CD4-positive, alpha-beta T cell treated with Interleukin-6 for 4 hours (primary cell): ENCODE measurements at places on chromosomes 12 and 14.
A peak's percentile ranks its signal among the peaks of the same experiment; 100 is the strongest.

DNA sequence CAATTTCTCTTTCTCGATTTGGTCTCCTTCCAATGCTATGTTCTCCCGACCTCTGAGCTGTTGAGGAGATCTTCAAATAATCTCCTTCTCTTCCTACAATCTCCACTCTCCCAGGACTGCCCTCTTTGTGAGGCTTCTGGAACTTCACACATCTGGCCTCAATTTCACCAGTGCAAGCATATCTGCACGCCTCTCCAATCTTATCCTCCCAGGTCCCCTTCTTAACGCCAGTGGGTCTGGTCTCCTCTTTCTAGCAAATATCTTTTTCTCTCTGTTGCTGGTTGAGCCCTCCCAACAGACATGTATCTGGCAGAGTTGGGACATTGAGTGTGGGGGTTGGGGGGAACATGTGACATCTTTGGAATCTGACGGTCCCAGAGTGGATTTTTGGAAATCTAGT lies 17.9 kb downstream of the RTL1 start:
- no peak for DNase-seq

GRCh38 chr12:12334367-12335040 lies 15.5 kb downstream of the MANSC1 start:
- DNase-seq = peak; percentile 72

DNA sequence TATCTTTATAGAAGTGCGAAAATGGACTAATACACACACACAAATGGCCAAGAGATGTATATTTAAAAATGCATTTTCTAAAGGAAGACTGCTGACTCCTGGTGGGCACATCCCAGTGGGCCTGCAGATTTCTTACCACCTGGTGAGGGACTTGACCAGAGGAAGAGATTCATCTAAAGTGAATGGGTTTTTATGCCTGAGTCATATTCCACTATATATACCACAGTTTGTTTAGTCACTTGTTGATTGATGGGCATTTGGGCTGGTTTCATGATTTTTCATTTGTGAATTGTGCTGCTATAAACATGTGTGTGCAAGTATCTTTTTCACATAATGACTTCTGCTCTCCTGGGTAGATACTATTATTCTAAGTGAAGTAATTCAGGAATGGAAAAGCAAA lies 277.3 kb downstream of the SLC16A7 start:
- no peak for DNase-seq

DNA sequence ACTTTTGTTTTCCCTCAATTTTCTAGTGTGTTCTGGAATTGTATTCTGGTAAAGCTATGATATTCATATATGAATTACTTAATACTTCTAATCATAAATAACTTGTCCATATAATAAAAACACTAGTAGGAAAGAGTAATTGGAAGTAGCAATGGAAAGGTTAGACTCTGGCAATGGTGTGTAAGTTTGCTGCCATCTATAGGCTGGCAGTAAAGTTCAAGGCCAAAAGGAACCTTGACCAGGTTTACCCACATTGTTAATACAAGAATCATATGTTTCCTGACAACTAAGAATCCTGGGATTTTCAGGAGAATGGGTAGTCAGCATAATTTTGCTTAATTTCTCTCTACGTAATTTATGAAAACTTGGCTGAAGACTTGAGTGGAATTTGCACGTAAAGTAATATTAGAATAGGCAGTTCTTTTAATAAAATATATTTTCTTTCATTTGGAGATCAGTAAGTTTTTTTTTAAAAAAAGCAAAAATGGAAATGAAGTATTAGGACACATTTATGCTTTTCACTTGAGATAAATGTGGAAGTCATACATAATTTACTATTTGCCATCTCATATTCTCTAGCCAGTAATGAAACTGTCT lies 926.7 kb downstream of the GALC start:
- DNase-seq = no peak

DNA sequence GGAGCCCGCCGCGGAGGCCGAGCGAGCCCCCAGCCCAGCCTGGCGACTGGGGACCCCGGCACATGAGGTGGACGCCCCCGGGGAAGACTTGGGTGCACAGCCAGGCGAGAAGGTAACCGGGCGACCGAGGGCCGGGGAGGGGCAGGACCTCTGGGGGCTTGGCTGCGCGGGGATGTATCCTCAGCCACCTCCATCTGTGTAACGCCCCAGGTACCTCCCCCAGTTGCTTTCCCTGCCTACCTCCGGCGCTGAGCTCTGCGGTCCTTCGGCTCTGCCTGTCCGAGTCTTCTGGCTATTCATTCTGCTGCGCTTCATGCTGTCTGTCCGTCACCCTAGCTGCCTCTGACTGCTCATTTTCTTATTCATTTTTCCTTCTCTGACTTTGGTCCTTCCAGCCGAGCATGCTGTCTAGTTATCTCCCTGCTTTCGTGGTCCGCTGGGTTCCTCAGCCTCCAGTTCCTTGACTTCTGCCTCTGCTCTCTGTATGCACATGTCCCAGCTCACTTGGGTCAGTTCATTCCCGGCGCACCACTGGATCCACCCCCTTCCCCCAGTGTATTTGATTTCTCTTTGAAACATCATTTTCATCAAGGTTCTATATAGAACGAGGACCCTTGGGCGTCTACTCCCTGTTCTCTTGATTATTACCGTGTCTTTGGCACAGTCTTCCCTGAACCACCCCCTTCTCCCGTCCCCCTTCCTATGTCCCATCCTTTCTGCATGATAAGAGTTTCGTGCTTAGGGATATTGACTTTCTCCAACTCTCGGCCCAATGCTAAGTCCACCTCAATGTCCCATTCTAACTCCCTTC lies 612 bp downstream of the PHC1 start:
- peak; percentile 73 for DNase-seq

DNA sequence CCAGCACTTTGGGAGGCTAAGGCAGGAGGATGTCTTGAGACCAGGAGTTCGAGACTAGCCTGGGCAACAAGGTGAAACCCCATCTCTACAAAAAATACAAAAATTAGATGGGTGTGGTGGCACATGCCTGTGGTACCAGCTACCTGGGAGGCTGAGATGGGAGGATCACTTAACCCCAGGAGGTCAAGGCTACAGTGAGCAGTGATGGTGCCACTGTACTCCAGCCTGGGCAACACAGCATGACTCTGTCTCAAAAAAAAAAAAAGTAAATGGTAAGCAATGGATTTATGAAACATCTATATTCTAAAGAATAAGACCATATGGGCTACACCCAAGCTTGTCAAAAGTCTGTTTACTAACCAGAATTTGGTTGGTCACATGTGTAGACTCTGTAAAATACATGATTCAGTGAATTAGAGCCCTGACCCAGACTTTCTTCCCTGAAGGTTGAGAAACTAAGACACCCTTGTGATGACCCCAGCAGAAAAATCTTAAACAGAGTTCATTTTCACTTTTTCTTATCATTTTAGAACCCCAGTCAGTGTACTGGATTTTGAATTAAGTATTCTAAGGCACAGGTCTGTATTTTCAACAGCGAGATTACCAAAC lies 12.1 kb downstream of the FGD6 start:
- DNase-seq = no peak

DNA sequence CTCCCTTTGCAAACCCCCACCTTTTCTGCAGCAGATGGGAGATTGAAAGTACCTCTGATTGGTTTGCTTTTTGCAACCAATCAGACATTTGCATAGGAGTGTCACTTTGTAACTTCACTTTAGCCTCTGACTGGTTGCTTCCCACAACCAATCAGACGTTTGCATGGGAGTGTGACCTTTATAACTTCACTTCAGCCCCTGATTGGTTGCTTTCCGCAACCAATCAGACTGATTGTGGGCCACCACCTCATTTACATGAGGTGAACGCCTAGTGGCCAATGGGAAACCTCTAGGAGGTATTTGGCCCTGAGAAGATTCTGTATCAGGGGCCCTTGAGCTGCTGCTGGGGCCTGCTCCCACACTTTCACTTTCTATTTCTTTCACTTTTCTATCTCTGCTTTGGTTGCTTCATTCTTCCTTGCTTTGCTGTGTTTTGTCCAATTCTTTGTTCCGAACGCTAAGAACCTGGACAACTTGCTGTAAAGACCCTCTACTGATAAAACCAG lies 106.0 kb upstream of the PRICKLE1 start:
- no peak for DNase-seq

GRCh38 chr12:42696406-42697149 lies 107.0 kb upstream of the PRICKLE1 start:
- no peak for DNase-seq

- no peak for DNase-seq
Measured at GRCh38 chr12:108299516-108299915, 39.6 kb downstream of the CMKLR1 start.

DNA sequence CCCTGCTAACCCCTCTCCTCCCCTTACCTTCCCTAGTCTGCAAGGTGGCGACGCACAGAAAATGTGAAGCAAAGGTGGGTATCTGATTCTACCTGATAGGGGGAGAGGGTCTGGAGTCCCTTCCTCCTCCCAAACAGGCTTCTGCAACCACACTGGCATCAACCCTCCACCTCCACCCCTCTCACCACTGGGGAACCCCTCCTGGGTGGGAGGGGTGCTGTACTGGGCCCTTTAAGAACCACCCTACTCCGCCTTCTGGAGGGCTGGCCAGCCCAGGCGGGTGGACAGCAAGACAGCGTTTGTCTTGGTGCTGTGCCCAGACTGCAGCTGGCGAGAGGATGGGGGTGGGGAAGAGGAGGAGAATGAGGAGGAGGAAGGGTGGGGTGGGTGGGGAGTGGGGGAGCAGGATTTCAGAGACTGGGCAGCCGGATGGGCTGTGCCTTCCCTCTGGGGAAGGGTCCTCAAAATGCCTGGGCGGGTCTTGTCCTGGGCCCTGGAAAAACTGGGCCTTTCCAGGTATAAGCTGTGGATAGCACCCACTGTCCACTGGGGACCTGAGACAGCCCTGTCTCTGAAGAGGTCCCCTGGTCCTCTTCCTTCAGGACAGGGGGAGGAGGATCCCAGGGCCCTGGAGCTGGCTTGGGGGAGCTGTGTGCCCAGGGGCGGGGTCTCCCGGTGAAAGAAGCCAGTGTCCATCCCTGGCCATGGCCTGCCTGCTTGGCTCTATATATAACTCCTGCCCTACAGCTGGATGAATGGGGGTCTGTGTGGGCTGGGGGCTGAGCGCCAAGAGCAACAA lies 2.8 kb downstream of the TNS2 start:
- no peak for DNase-seq

DNA sequence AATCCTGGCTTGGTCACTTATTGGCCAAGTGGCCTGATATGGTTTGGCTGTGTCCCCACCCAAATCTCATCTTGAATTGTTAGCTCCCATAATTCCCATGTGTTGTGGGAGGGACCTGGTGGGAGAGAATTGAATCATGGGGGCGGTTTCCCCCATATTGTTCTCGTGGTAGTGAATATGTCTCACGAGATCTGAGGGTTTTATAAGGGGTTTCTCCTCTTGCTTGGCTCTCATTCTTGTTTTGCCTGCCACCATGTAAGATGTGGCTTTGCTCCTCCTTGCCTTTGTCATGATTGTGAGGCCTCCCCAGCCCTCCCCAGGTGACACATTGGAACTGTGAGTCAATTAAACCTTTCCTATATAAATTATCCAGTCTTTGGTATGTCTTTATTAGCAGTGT lies 18.8 kb upstream of the P2RX4 start:
- no peak for DNase-seq

DNA sequence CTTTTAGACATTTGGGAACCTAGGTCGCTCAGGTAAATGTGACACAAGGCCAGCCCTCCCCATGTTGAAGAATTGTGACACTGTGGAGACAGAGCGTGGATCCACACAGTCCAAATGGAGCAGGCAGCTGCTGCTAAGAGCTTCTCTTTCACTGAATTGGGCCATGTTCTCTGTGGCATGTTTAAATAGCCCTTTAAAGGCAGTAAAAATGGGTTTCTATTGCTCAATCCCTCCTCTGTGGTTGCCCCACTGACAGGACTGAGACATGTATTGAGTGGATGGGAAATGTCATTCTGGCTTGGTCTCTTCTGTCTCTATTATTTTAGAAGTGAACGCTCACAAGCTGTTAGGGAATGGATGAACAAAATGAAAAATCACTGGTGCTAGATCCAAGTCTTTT lies 84.0 kb upstream of the PRICKLE1 start:
- DNase-seq = no peak

DNA sequence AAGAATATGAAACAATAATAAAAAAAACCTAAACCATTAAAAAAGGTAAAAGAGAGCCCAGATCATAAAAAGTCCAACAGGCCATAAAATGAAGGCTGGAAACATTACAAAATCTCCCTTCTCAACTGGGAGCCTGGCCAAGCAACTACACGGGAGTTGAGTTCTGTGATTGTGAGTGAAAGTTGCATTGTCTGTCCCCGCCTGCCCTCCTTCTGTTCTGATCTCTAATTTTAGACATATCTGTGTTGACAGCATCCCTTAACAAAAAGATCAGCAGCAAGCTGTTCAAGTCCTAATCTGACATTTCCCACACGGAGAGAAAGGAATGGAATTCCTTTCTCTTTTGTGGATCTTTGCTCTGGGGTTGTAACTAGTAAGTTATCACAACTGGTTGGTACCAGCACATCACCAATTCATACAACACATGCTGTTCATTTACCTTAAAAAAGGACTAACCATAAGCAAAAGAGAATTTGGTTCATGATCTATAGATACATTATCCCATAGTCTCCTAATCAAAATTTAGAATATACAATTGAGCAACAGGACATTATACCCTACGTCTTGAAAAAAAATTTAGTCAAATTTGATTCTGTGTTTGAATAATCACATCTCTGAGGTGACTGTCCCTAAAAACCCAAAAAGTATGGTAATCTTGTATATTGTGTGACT lies 205.1 kb upstream of the GZMB start:
- no peak for DNase-seq

DNA sequence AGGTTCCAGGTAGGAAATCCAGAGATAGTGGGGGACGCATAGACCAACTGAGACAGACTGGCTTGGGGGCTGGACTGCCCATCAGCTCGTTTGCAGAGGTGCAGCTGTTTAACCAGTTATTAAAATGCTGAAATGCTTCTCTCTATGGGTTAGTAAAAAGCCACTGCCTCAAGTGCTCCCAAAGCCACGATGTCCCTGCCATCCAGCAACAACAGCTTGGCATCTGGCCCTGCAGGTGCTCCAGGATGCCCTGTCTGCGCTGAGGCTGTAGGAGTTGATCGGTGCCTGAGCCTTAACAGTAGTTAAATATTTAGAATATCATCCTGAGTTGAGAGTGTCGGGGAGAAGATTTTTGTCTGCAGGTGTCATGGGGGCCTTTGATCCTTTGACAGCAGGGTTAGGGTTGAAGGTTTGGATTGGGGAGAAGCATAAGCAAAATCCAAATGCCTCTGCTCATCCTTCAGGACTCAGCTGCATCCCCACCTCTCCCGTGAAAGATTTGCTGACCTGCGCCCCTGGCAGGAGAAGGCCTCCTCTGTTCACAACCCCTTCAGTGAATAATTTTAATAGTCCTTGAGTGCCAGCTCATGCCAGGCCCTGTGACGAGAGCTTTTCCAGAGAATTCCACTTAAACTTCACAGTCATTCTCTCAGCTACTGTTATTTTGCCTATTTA lies 127.3 kb upstream of the PWP1 start:
- DNase-seq = no peak

DNA sequence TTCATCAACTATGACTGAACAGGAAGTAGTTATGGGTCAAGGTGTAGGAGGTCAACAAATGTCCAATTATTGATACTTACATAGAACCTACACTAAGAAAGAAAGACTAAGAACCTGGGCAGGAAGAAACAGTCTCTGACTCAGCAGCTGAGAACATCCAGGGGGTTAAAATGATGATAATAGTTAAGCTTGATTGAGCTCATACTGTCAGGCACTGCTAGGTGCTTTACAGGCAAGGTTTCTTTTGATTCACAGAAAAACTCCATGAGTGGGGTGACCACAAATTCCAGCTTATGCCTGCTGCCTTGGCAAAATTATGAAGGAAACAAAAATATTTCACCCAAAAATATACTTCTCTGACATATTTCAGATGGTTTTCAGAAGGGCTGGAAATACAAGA lies 75.0 kb downstream of the ACADS start:
- no peak for DNase-seq

GRCh38 chr12:52832985-52833905 lies 866 bp downstream of the KRT79 start:
- DNase-seq = no peak

GRCh38 chr14:104878582-104878981 lies 13.5 kb downstream of the CEP170B start:
- no peak for DNase-seq
